ENCODE measurements at places on chromosomes 2 and 18. TPM values are rescaled to one million over a fixed set of nuclear protein-coding genes. Genes with fewer than 3 reads are reported as not detected.

DNA sequence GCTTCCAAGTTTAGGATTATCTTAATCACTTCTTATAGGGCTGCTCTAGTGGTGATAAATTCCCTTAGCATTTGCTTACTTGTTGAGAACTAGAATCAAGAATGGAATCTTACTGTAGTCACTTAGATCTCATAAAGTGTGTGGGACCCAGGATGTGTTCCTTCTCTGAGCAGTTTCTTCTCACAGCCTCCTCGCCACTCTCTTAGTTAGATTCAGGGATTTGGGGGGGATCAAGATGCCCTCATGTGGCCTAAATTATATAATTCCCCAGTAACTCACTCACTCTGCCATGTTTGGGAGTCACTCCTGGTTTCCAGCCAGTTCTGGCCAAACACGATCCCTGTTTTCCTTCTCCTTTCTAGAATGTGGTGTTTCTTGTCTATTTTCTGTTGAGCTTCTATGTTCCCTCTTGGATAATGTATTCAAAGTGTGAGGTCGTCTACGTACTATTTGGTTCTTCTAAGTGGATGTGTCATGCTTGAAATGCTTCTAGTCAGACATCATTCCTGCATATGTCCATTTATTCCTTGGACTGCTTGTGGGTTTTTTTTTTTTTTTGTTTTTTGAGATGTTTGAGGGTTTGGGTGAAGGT, 414.9 kb upstream of the SYT4 start:
- no peak for DNase-seq

DNA sequence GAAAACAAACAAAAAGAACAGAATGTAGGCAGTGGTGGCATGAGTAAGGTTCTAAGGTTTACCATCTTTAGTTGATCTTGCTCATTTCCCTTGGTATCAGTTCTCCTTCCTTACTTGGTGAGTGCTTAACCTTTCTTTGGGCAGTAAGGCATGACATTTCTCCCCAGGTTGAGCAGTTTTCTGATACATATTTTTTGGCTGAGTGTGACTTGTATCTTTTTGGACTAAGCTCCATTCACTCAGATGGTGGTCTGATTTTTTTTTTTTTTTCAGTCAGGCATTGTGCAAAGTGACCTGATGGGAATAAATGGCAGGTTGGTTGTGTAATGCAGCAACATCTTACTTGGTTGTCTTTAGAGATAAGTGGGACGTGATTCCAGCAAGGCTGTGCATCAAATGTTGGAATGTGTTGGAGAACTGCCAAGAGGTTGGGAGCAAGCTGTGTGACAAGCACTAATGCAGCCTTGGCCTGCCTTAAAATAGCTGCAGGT, 15.1 kb downstream of the SPTBN1 start:
- no peak for DNase-seq

DNA sequence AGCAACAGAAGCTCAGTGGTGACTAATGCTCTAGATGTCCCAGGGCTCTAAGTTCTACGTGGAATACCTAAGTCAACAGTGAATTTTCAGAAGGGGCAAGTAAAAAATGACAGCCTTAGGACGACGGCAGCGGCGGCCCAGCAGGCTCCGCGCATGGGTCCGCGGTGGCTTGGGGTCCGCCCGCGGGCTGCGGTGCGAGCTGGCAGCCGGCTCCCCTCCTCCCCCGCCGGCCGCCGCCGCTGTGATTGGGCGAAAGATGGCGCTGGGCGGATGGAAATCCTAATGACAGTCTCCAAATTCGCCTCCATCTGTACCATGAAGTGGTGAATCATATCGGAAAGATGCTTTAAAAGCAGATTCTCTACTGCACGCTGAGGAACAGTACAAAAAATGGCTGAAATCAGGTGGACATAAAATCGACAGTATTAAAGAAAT, 74.7 kb downstream of the HNRNPLL start:
- no peak for DNase-seq

GRCh38 chr18:76503649-76504386, 8.8 kb upstream of the ZNF516 start:
- DNase-seq = no peak

GRCh38 chr18:79387214-79387613, 8.5 kb upstream of the NFATC1 start:
- no peak for DNase-seq

DNA sequence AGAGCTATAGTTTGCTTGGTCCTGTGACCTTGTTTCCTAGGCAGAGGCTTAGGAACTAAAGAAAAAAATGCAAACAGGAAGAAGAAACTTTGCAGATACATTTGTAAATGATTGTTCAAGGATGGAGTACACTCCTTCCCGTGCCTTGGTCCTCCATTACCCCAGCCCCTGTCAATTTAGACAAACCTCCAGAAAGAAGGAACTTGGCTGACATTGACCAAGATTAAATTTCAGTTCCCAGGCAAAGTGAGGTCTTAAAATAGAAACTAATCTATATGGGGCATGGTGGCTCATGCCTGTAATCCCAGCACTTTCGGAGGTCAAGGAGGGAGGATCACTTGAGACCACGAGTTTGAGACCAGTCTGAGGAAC, 179.9 kb upstream of the FN1 start:
- DNase-seq = no peak

- DNase-seq = no peak
Observed at GRCh38 chr2:202376460-202377206, 506 bp downstream of the BMPR2 start.

- no peak for DNase-seq
Observed at GRCh38 chr2:111698743-111699554, 185.0 kb downstream of the ANAPC1 start.

- DNase-seq = no peak
Observed at GRCh38 chr2:77028032-77028600, 494.1 kb downstream of the LRRTM4 start.

DNA sequence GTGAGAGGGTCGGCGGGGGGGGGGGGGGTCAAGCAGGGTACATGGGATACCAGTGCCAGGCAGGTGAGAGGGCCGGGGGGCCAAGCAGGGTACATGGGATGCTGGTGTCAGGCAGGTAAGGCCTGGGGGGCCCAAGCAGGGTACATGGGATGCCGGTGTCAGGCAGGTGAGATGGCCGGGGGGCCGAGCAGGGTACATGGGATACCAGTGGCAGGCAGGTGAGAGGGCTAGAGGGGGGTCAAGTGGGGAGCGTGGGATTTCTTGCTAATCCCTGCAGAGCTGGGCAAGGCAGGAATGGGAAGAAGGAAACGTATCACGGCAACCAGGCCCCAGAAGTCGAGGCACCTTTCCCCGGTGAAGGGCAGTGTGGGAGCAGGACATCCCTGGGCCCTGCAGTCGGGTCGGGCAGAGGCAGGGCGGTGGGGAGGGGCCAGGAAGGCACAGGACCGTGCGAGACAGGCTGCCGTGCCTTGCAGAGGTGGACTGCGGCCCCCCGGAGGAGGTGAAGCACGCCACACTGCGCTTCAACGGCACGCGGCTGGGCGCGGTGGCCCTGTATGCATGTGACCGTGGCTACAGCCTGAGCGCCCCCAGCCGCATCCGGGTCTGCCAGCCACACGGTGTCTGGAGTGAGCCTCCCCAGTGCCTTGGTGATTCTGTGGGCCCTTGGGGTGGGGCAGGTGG, 49.3 kb downstream of the MTERF4 start:
- no peak for DNase-seq

DNA sequence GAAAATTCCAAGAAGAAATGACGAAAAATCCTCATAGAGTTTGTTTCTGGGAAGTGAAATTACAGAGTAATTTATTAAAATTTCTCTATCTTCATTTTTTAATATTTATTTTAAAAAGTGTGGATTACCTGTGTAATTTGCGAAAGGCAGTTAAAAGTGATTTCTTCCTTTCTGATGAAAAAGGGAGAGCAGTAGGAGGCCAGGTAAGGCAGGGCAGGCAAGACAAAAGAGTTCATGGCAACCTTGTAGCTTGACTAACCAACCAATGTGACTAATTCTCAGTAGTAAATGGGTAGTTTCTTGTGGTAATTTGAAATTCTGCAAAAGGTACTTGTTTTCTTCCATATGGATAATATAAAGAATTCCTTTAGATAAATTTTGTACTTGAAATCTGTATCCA, 34.9 kb upstream of the COL5A2 start:
- DNase-seq = no peak

DNA sequence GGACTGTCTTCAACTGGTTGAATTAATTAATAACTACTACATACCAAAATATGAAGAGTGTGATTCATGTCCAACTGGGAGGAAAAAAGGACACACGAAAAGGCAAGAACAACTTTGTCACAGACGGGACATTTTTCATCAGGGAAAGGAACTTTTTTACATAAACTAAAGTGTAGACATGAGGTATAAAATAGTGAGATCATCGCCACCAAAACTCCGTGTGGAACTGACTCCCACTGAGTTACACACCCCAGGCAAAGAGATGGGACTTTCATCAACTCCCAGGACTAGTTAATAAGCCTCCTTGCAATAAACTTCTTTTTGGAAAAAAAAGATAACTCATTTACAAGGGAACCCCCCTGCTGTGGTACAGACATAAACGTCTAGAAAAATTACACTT, 12.9 kb upstream of the NMI start:
- DNase-seq = no peak

The CD8A gene
- 0.22 TPM for polyA plus RNA-seq

The LNPK gene
- 39.3 TPM for polyA plus RNA-seq

The C2orf78 gene
- polyA plus RNA-seq = not detected

The MYL12A gene
- polyA plus RNA-seq = 559 TPM

The CHRNA1 gene
- polyA plus RNA-seq = 158 TPM

The MAP4K4 gene
- 126 TPM for polyA plus RNA-seq

The SPC25 gene
- polyA plus RNA-seq = 7.5 TPM

The SERPINB13 gene
- not detected for polyA plus RNA-seq
